ENCODE measurements at places on chromosomes 16 and 17.

DNA sequence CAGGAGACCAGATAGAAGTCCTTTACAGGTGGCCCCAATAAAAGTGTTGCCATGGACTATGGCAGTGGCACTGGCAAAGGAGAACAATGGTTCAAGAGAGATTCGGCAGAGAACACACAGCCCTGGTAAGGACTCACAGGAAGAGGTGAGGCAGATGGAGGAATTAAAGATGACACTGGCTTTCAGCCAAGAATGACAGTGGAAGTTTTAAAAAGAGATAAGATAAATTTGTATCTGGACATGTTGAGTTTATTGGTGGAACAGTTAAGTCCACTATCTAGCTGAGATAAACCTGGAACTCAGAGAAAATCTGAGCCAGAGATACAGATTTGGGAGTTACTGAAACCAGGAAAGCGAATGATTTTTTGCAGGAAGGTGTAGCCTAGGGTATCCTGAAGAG, 20.1 kb downstream of the CMC2 start:
- DNase-seq, result no peak

DNA sequence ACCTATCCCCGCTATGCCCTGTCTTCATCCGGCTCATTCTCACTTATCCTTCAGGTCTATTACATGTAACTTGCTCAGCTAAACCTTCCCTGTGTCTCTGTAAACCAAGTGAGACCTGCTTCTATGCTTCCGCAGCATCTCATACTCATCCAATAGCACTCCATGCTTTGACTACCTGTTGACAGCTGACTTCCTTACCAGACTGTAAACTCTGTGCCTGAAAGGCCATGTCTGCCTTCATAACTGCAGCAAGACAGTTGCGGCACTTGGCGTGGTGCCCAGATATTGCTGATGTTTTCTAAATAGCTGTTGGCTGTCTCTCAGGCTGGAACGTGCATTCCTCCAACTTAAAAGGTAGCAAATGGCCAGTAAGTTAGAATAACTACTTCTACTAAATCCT, 1.8 kb upstream of the OR1E1 start:
- no peak for DNase-seq

- DNase-seq, result no peak
Measured at GRCh38 chr17:31559584-31560501, 168.4 kb downstream of the RAB11FIP4 start.

- no peak for DNase-seq
Measured at GRCh38 chr16:54694651-54695050, 236.0 kb upstream of the IRX5 start.

- no peak for DNase-seq
Measured at GRCh38 chr16:82709987-82710386, 83.2 kb downstream of the CDH13 start.

GRCh38 chr16:51815523-51815922, 664.5 kb upstream of the SALL1 start:
- DNase-seq, result no peak

DNA sequence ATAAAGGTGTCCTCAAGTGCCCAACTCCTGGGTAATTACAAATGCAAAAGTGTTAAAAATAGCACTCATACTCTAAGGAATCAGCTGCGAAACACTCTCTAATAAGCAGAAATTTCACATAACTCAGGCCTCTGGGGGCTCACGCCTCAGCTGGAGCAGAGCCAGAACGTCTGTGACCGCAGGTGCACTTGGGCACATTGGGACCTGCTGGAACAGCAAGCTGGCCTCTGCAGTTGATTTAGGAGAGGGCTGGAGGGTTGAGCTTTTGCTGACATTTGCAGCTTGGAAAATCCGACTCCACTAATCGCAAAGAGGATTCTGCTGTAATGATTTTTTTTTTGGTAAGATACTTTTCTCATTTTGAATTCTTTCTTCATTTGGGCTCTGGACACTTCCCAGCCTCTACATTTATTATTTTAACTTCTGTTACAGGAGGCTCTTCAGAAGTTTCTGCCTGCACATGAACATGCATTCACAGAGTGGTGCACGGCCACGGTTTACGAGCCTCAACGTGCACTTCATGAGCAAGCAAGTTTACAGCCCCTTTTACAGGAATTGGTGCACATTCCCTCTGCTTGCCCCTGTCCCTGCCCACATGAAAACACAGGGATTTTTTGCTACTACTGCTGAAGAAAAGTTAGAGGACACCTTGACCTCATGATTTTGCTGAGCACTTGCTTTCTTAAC, 4.1 kb upstream of the SNTB2 start:
- DNase-seq, result no peak

DNA sequence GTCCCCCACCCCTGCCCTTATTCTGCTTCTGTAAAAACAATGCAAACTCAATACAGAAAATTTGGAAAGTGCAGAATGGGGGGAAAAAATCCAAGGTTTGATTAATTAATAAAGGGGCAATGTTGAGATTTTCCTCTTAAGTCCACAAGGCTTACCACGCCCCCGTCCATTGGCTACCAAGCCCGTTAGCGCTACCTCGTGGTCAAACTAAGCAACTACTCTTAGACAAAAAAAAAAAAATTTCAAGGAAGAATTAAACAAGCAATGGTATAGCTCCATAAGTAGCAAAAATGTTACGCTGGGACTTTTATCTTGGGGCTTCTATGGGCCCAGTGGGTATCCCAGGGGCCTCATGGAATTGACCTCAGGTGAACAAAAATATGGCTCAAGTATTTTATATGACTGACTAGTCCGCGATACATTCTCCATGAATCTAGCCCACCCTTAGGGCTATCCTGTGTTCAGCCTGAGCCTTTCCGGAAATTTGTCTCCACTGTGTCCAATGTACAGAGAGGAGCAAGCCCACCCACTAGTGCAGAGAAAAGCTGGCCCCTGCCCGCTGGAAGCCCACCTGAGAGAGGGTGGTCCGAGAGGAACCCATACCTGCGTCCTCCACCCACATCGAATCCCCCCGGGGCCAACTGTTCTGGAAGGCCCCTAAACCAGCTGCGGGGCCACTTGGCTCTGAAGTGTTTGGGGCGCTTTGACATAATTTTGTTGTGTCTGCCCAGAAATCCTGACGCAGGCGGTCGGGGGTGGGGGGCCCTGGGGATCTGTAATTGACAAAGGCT, 19.1 kb upstream of the TEX2 start:
- peak; percentile 45 for DNase-seq

DNA sequence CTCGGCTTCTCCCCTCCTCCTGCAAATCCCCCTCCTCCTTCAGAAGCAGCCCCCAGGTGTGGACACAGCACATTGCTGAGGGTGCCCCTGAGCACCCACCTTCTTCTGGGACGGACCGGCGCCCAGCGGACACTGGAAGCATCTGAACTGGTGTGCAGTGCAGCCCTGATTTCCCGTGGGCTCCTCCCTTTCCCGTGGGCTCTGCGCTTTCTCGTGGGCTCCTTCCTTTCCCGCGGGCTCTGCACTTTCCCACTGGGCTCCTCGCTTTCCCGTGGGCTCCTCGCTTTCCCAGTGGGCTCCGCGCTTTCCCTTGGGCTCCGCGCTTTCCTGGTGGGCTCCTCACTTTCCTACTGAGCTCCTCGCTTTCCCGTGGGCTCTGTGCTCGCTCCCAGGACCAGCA, 32.6 kb upstream of the ACSF3 start:
- DNase-seq, result no peak

DNA sequence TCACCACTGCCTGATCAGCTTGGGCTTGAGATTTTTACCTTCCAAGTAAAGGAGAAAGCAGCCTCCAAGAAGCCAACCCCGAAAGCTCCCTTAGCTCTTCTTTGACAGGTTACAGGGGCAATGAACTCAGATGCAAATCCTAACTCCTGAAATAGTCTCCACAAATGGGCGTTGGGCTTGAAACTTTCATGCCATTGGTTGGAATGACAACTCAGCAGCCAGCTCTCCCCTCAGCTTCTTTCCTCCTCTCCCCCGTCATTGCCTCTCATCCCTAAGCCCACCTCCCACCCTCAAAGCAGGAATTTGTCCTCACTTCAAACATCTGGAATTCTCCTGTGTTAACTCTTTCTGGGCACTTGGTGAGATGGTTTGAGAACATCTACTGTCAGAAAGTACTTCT, at the start of gene TAT:
Gene TAT (minus strand): TSS at position 122 of the 400 bp plus-strand sequence. CDS start 677 bp downstream, outside the sequence.
- DNase-seq, result no peak

DNA sequence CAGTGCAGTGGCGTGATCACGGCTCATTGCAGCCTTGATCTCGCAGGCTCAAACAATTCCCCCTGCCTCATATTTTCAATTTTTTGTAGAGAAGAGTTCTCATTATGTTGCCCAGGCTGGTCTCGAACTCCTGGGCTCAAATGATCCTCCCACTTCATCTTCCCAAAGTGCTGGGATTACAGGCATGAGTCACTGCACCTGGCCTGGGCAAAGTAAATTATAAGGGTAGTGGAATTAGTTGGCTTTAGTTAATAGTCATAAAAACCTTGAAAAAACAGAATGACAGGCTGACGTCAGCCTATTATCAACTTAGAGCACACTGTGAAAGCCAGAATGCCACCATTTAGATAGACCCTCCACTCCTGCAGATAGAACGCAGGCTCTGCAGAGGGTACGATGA, 43.5 kb upstream of the B4GALNT2 start:
- DNase-seq, result no peak

GRCh38 chr16:67163999-67164558, 466 bp upstream of the HSF4 start:
- DNase-seq, result no peak

- no peak for DNase-seq
Measured at GRCh38 chr17:80792373-80792781, 199.3 kb upstream of the CHMP6 start.

DNA sequence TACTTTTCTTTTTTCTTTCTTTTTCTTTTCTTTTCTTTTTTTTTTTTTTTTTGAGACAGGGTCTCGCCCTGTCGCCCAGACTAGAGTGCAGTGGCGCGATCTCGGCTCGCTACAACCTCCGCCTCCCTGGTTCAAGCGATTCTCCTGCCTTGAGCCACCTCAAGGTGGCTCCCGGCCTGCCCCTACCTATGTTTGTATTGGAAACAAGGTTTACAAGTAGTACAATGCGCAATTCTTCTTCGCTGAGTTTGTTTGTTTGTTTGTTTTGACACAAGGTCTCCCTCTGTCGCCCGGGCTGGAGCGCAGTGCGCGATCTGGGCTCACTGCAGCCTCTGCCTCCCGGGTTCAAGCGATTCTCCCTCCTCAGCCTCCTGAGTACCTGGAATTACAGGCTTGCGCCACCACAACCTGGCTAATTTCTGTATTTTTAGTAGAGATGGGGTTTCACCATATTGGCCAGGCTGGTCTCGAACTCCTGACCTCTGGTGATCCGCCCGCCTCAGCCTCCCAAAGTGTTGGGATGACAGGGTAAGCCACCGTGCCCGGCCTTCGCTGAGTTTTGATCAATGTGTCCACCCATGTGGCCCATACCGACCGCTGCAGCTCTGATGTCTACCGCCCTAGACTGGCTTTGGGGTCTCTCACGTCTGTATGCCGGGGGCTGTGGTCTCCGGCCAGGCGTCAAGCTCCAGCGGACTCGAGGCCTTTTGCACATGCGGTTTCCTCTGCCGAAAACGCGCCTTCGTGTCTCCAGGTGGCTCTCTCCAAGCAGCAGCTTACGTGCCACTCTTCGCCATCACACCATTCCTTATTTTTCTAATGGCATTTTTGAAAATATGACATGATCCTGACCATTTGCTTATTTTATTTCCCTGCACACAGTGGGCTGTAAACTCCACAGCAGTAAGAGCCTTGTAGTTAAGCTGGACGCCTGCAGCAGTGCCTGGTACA, 1.1 kb upstream of the YBX2 start:
- no peak for DNase-seq

- no peak for DNase-seq
Measured at GRCh38 chr17:1607971-1608320, 20.7 kb downstream of the SLC43A2 start.

GRCh38 chr17:60840456-60840855, 162.8 kb downstream of the BCAS3 start:
- no peak for DNase-seq

DNA sequence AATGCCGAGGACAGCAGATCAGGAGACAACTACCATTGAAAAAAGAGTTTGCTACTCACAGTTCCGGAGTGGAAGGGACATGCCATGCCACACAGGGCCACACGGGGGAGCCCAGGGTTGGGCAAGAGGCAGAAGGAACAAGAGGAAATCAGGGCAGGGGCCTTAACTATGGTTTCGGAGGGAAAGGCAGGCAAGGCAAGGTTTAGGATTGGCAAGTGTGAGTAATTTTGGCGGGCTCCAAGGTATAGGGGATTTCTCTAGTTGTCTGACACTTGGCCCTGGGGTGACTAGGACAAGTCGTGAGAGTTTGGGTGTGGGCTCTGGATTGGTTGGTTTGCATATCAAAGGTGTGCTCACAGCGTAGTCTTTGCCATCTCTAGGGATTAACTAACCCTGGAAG, 27.0 kb upstream of the NTN1 start:
- DNase-seq, result peak; percentile 58

DNA sequence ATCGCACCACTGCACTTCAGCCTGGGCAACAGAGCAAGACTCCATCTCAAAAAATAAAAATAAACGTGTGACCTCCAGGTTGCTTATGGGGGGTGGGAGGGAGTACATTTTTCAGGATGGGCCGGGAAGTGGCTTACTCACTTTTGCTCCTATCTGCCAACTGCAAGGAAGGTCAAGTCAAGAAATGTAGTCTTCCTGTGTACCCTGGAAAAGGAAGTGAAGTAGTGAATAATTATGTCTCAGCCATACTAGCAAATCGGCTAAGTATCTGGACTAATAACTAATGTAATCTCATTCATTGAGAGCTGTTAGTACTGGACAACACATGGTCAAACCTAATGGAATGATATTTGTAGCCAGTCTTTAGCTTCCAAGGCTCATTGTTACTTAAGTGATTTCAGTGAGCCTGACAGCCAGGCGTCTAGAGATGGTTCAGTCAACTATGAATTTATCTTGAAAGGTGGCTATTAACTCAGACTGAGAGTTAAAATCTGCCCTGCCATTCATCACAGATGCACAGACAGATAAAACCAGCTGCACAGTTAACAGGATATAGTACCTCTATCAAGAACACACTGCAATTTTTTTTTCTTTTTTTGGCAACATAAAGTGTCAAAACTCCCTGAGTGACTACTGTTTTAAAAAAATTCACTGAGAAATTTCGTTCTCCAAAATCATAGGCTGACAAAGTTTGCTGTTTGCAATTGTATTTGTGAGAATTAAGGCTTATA, 3.7 kb upstream of the TACO1 start:
- no peak for DNase-seq

DNA sequence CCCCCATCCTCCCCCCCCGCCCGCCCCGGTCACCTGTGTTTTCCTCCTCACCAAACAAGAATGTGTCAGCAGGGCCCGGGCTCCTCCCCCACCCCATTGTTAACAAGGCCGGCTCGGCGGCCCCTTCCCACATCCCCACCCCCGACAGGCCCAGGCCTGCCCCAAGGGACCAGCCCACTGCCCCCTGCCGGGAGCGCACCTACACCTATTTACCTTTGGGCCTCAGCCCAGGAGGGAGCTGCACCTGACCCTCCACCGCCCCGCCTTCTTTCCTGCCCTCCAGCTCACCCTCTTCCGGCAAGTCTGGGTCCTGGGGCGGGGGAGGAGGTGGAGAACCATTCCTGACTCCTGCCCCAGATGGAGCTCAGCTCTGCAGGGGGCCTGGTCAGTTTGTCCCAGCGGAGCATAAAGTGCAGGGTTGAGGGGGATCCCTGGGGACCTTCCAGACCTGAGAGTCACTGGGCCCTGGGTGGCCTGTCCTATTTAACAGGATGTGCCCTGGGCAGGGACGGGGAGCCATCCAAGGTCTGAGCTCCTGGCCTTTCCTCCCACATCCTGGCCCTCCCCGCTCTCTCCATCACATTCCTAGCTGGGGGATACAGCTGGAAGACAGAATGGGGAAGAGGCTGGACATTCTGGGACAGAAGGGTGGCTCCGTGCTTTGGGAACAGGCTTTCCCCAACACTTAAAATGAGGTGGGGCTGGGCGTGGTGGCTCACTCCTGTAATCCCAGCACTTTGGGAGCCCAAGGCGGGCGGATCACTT, 8.3 kb downstream of the FOXJ1 start:
- DNase-seq, result no peak

- no peak for DNase-seq
Measured at GRCh38 chr16:75483222-75483621, 12.0 kb downstream of the CHST6 start.

Data from activated CD4-positive, alpha-beta T cell treated with anti-CD3 and anti-CD28 coated beads, Interleukin-2, amount 50 U/mL, for 1 hour (primary cell).